ENCODE measurements at places on chromosomes 2 and 18.
A peak's percentile ranks its signal among the peaks of the same experiment; 100 is the strongest.

- no peak for DNase-seq
Measured at GRCh38 chr18:59228351-59228750, 8.4 kb downstream of the GRP start.

DNA sequence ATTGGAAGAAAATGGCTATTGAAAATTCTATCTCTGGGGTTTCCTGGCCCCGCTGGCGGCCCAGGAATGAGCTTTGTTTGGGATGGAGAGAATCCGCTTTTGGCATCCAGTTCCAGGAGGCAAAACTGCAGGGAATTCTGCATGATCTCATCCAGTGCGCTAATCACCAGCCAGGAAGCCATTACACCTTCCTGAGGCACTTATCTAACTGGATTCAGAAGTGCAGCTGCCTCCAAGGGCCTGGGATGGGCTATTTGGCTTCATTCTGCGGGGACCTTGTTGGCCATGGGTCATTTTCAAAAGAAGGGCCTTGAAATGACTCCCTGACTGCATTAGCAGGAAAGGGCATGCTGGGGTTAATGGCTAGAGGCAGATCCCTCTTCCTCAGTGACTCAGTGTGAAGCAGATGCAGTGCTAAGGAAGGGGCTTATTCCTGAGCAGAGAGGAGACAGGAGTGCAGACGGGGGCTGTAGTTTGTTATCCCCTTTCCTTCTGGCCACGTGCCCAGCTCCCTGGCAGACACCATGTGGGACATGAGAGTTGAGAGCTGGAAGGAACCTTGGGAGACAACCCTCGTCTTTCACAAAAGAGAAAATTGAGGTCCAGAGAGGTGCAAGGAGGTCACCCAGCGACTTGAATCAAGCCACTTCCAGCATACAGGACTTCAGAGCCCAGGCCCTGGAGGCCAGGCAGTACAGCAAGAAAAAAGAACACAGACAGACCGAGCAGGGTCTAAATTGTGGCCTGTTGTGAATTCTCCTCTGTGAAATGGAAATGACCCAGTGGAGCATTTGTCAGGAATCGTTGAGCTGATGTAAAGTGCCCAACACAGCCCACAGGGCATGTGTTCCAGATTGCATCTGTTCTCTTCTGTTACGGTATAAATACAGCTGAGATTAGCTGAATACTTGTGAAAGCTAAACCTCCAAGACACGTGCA is 161.8 kb downstream of the PRKCE start:
- no peak for DNase-seq

- no peak for DNase-seq
Measured at GRCh38 chr18:26550998-26551694, 2.8 kb upstream of the KCTD1 start.

- DNase-seq: no peak
Measured at GRCh38 chr2:124347209-124347608, 322.1 kb downstream of the CNTNAP5 start.

DNA sequence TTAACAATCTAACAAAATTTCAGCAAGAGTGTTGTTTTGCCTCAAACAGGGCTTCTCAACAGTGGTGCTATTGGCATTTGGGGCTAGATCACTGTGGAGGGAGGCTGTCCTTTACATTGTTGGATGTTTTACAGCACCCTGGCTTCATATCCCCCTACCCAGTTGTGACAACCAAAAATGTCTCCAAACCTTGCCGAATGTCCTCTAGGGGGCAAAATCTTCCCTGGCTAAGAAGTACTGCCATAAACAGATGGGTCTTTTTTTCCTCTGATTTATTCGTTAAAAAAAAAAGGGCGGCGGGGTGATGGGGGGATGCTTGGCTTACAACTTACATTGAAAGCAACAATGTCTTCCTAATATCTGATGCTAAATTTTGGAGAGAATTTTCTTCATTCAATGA is 207.6 kb upstream of the CCDC150 start:
- no peak for DNase-seq

DNA sequence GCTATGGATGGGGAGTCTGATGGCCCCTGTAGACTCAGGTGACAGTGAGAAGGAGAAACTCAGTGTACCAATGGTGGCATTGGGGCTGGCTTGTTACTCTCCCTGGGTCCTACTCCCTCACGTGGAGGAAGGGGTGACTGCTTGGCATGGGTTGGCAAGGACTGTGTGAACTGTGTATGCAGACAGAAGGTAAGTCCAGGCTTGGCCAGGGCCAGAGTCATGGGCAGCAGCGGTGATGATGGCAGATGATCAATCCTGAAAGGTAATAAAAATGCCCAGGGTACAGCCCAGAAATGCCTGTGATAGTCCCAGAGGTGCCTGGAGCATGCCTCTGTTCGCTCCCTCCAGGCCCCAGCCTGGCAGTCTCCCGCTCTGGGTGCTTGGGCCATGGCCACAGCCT is 153.9 kb downstream of the SH3RF3 start:
- DNase-seq: no peak

GRCh38 chr18:60038731-60039130 is 138.9 kb downstream of the PMAIP1 start:
- no peak for DNase-seq

GRCh38 chr2:120546048-120546864 is 189.4 kb upstream of the GLI2 start:
- DNase-seq: no peak

DNA sequence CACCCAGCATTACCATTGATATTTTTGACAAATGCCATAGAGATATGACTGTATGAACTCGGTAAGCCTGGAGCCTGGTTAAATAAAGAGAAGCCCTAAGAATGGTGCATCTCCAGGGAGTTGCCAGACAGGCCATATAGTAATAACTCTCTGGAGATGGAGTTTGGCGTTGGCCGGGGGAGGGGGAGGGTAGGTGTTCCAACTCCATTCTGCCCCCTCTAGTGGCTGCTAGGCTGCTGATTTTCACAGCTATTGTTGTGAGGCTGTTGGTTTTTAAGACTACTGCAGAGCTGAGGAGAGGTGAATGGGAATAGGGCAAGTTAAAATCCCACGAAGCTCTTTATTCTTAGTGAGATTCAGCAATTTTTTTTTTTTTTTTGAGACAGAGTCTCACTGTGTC is 99.9 kb downstream of the GALNT14 start:
- DNase-seq: no peak

GRCh38 chr2:222701233-222701632 is 29.8 kb downstream of the MOGAT1 start:
- DNase-seq: no peak

DNA sequence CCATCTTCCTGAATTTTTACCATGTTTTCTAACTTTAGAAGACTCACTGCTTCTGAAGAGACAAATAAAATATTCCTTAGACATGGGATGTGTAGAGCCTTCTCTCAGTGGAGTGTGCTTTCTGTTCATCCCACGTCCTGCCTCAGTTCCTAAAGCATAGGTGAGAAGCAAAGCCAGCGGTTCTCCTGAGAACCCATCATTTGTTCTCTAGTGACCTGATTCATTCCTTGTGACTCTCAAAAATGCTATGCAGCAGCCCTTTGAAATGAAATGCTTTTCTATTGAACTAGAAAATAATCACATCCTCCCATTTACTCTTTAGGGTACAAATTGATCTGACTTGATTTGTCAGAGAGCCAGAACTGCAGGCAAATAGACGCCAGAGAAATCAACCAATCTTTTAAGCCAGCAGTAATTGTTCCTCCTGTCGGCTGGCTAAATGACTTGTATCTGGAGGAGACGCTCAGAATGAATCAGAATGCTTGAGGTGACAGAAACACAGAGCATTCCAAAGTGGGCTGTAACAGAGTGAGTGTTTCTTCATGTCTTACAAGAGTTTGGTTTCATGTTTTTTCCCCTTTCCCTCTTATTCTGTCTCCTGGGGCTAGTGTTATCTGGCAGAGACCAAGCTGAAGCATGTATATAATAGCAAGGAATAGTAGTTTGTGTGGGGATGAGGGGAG is 81.3 kb upstream of the TMEM178A start:
- no peak for DNase-seq

GRCh38 chr2:40516604-40517003 is 64.7 kb upstream of the SLC8A1 start:
- DNase-seq: no peak

- no peak for DNase-seq
Measured at GRCh38 chr2:224416656-224417360, 14.9 kb upstream of the FAM124B start.

DNA sequence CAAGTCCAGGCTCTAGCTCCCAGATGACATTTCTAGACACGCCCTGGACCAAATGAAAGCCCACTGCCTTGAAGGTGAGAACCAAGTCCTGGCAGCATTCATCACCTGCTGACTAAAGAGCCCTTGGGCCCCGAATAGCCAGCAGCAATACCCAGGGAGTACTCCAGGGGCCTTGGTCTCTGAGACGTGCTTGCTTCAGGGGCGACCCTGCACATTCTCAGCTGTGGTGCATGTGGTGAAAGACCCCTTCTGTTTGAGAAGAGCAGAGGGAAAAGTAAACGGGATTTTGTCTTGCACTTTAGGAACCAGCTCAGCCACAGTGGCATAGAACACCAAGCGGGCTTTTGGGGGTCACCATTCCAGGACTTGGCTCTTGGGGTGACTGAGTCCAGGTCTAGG is 260.5 kb upstream of the MYT1L start:
- no peak for DNase-seq

GRCh38 chr2:239035361-239035814 is 187.5 kb downstream of the TWIST2 start:
- DNase-seq: no peak

GRCh38 chr2:238290091-238290509 is 1.7 kb upstream of the PER2 start:
- DNase-seq: no peak

- no peak for DNase-seq
Measured at GRCh38 chr18:73945130-73945792, 202.4 kb downstream of the FBXO15 start.

DNA sequence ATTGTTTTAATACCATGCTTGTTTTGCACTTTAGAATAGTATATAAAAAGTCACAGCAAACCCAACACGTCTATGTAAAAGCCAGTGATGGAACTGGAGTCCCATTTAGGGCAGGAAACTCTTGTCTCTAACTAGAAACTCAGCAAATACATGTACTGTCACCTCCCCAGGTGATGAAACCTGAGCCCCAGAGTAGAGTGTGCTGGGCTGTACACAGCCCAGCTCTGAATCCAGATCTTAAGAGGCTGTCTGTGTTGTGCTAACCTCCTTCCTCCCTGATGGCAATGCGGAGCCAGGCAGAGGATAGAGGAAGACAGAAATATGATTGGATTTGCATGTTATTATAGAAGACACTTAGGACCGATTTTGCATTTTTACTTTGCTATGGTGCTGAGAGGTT is 317.5 kb upstream of the TRIB2 start:
- no peak for DNase-seq

DNA sequence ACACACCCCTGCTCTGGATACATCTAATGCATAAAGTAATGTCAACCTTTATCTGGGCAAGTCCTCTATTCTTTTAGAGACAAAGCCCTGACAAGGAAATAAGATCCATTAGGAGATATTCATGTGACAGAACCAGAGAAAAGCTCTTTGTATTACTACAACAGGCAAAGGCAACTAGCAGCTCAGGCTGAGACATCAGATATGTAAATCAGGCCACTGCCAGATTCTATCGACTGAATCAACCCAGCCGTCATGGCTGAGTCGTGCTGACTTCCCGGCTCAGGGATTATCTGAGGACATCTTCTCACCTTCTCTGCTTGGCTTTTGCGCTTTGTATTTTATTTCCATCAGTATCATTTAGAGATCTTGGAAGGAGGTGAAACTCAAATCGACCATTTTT is 294.5 kb downstream of the PLCL1 start:
- no peak for DNase-seq

GRCh38 chr2:12702168-12703121 is 14.3 kb upstream of the TRIB2 start:
- no peak for DNase-seq

DNA sequence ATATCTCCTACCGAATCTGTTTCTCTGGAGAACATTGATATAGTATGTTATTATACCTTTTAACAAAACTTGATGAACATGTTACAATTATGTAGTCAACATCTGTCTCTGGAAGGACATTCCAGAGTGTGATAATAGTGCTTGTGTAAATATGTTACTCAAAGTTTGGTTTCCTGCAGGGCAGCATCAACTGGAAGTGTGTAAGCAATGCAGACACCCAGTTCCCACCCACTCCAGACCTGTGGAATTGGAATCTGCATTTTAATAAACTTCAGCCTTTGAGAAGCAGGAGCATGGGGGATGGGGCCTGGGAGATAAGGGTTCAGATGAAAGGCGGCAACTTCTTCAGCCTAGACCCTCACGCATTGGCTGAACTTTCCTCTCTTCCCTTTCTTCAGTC is 398.9 kb downstream of the RND3 start:
- no peak for DNase-seq

DNA sequence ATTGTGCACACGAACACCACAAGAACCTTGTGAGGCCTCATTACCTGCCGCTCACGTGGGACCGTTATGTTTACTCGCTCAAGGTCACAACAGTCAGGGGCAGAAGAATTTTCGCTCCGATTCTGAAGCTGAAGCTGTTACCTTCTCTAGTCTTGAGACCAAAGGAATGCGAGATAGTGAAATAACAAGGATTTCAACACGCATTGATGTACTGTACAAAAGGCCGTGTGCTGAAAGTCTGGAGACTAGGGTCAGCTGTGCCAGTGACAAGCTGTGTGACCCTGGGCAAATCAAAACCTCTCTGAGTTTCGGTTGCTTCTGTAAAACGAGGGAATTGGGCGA is 583 bp downstream of the NEMP2 start:
- DNase-seq: peak; percentile 52

- no peak for DNase-seq
Measured at GRCh38 chr2:232234922-232235615, 143.5 kb upstream of the ALPP start.

- no peak for DNase-seq
Measured at GRCh38 chr2:214960677-214961076, 151.2 kb upstream of the BARD1 start.

DNA sequence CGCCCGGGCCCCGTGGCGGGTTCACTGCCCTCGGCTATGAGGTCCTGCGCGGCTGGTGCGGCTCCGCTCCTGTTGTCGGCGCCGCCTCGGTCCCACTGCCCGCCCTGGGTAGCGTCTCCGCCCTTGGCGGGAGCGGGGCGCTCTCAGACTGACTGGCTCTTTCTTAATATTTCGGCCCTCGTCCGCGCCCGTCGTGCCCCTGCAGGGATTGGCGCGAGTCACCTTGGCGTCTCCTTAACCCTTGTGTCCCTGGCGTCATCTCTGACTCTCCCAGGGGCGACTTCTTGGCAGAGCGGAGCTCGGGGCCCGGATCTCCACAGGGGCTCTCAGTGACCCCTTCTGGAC is 1.3 kb downstream of the PTMA start:
- no peak for DNase-seq

DNA sequence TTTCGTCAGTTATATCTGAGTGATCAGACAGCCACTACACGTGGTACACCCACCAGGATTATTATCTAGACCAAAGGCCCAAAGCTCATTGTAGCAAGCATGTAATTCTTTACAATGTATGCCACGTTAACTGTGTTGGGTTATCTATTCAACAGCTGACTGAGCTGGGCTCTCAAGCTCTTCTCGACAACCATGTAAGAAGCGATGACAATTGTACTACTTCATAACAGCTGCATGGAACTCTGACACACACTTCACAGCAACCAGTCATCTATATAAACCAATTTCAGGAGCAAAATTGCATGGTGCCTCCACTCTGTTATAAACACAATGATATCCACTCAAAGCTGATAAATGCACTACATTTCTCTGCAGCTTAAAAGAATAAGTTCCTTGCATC is 701.8 kb downstream of the NR4A2 start:
- DNase-seq: no peak

All from GM12864 (cell line).